ENCODE measurements at places on chromosomes 12 and 14. TPM values are rescaled to one million over a fixed set of nuclear protein-coding genes. Genes with fewer than 3 reads are reported as not detected.

- H3K4me1 ChIP-seq, result no peaks in the 10 kb centered on the region
- no peak overlapping the region for H3K4me3 ChIP-seq
- no peak overlapping the region for H3K27ac ChIP-seq
- no peaks in the 10 kb centered on the region for H3K27me3 ChIP-seq
- no peak for DNase-seq
- H3K36me3 ChIP-seq, result no peaks in the 10 kb centered on the region
These were observed 242.8 kb downstream of the DPF3 start for GRCh38 chr14:72651081-72651480.

DNA sequence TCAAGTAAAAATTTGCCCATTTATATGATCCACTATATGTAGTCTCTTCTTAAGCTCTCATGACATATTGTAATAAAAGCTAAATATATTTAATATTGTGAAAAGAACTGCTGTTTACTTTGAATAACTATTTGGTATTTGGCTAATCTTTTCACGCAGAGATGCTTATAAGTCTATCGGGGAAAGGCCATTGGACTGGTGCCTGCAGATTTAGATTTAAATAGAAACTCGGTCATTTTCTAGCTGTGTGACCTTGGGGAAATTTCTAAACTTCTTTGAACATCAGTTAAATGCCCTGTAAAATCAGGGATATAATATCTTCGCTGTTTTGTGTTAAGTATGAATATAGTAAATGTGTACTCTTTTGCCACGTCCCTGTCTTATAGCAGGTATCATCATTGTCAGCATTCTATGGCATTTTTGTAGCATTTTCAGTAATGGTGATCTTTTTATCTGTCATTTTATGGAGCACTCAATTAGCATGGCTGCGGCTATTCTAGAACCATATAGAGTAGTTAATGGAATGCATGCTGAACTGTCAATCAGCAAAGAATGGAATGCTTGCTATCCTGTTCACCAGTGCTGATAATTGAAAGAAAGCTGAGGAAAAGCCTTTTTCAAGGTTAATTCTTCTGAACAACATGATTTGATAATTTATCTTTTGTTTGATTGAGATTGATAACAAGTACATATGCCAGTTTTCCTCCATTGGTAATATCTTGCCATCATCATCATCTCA, 181.2 kb downstream of the TMTC2 start:
- no peak overlapping the region for H3K4me3 ChIP-seq
- no peaks in the 10 kb centered on the region for H3K27me3 ChIP-seq
- H3K36me3 ChIP-seq, result no peaks in the 10 kb centered on the region
- H3K4me1 ChIP-seq, result no peaks in the 10 kb centered on the region

DNA sequence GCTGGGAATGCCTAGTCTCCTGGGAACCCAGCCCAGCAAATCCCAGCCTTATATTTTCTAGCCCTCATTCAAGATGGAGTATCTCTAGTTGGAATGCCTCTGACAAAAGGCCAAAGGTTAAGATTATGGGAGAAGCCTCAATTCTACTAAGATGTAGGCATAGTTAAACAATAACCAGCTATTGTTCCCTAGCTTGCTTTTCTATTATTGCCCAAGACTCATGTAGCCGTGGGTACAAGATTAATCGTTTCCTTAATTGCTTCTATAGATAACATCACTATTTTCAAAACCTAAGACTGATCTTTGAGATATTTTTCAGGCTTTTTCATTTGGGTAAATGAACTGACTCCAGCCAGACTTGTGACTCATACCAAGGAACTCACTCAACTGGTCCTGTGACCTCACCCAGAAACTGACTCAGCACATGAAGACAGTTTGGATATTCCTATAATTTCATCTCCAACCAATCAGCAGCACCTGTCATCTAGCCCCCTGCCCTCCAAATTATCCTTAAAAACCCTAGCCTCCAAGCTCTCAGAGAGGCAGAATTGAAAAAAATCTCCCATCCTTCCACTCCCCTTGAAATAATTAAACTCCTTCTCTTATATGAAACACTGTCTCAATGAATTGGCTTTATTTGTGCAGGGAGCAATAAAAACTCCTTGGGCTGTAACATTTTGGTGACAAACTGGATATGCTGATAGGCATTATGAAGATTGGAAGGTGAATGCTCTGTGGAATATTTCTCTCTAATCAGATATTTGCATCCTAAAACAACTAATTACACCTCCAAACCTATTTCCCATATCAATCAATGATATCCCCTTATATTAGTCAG, 589.0 kb downstream of the C12orf50 start:
- H3K27me3 ChIP-seq, result no peaks in the 10 kb centered on the region
- no peak for DNase-seq
- H3K4me3 ChIP-seq, result no peak overlapping the region

The PUS7L gene
- 9.1 TPM for total RNA-seq

DNA sequence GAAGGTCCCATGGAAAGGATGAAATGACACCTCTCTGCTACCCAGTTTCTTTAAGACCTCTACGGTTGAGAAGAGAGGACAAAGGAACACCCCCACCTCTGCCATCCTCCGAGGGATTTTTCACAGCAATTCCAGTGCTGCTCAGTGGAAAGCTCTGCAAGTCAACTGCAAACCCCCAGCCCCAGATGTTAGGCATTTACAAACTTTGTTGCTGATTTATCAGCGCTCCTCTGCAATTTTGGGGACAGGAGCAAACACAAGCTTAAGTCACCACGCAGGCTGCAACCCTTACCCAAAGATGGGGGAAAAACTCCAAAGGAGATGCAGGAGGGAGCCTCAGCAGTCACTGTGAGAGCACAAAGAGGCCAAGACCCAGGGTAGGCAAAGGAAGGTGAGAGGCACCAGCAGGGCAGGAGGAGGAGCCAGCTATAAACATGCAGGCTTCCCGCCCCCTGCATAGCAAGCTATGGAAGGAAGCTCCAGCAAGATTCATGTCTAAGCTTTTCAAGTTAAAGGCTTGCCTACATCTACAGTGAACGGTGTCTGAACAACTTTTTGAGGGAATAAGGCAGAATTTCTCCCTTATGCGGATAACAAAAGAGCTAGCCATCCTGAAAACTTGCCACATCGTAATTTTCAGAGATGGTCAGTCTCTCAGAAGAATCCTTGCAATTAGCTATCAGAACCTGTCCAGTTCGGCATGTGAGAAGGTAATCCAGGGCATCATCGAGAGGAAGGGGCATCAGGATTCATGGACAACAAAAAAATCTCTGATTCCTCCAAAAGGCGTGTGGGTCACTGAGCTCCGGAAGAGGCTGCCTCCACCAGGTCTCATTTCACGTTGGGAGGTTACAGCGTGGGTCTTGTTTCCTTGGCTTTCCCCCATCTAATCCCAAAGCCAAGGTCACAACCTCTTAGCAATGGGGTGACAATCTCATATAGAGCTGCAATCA, 3.9 kb downstream of the CTDSP2 start:
- no peaks in the 10 kb centered on the region for H3K27me3 ChIP-seq
- peaks cover 73% of the 10 kb centered on the region for H3K4me1 ChIP-seq
- no peak for DNase-seq
- no peaks in the 10 kb centered on the region for H3K36me3 ChIP-seq

DNA sequence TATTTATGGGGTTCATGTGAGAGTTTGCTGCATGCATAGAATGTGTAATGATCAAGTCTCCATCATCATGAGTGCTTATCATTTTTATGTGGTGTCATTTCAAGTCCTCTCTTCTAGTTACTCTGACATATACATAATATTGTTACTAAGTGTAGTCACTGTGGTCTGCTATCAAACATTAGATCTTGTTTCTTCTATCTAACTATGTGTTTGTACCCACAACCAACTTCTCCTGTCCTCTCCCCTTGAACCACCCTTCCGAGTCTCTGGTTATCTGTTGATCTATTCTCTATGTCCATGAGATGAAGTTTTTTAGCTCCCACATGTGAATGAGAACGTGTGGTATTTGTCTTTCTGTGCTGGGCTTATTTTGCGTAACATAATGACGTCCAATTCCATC, 107.7 kb downstream of the RAD51B start:
- H3K4me1 ChIP-seq, result no peaks in the 10 kb centered on the region
- no peak overlapping the region for H3K4me3 ChIP-seq
- H3K27me3 ChIP-seq, result no peaks in the 10 kb centered on the region
- no peaks in the 10 kb centered on the region for H3K36me3 ChIP-seq
- no peak overlapping the region for H3K27ac ChIP-seq

The ANP32D gene
- total RNA-seq, result not detected

Data from upper lobe of left lung (tissue), 6 donors.